ENCODE measurements at places on chromosomes 7 and 10. TPM values are rescaled to one million over a fixed set of nuclear protein-coding genes. Genes with fewer than 3 reads are reported as not detected.

SSBP1 gene
- 149 TPM for total RNA-seq

FLNC gene
- 1.0 TPM for total RNA-seq

HOXA5 gene
- not detected for total RNA-seq

SYT15 gene
- total RNA-seq = 0.14 TPM

MOGAT3 gene
- not detected for total RNA-seq

TEX47 gene
- not detected for total RNA-seq

ERCC6 gene
- total RNA-seq = 22.9 TPM

PCLO gene
- 3.1 TPM for total RNA-seq

LOXL4 gene
- total RNA-seq = 2.0 TPM

CDNF gene
- total RNA-seq = 1.2 TPM

SUGCT gene
- 6.5 TPM for total RNA-seq

TCAF1 gene
- total RNA-seq = 17.1 TPM

EIF5AL1 gene
- 0.34 TPM for total RNA-seq

HDAC9 gene
- total RNA-seq = 29.7 TPM

KCNH2 gene
- total RNA-seq = under 0.01 TPM

OR2A7 gene
- total RNA-seq = 1.6 TPM

RPEL1 gene
- total RNA-seq = under 0.01 TPM

IGF2BP3 gene
- 28.4 TPM for total RNA-seq

CALY gene
- total RNA-seq = not detected

WDFY4 gene
- total RNA-seq = under 0.01 TPM

PITX3 gene
- total RNA-seq = not detected

VGF gene
- 0.34 TPM for total RNA-seq

Data from nasal cavity respiratory epithelium epithelial cell of viscerocranial mucosa (primary cell).